Uterus (tissue), 4 donors: ENCODE measurements at places on chromosomes 5 and 9. TPM values are rescaled to one million over a fixed set of nuclear protein-coding genes. Genes with fewer than 3 reads are reported as not detected.

- no peak for DNase-seq
These were observed 72.4 kb downstream of the FYB1 start for GRCh38 chr5:39146831-39147540.

- peak; percentile 71 for DNase-seq
These were observed 134.7 kb upstream of the DMRT1 start for GRCh38 chr9:706606-707459.

DNA sequence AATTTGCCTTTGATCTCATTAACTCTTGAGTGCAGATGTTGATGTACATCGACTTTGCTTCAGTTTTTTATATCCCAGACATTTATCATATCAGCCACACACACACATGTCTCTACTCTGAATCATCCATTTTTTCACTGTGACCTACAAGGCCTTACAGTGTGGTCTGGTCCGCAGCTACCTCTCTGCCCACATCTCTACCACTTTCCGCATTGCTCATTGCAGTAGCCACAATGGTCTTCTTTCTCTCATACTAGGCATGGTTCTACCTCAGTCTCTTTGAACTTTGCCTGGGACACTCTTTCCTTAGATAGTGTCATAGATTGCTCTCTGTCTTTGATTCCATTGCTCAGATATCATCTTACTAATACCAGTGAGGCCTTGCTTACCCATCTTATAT, 87.9 kb upstream of the FSD1L start:
- no peak for DNase-seq

DNA sequence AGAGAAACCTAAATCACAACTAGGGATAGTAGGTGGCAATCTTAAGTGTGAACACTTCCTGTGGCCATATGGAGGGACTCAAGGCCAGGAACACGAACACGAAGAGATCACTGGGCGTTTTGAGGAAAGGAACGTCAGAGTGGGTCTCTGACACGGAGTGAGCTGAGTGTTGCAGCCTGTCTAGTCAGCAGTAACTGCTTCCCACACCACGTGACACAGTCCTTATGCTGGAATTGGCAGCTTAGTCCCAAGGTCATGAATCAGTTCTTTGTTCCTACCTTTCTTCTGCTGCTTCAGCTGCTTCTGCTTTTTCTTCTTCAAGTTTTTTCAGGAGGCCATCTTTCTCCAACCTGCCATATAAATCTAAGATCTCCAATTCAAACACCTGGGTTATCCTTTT, 18.2 kb downstream of the SPACA9 start:
- DNase-seq = no peak

DNA sequence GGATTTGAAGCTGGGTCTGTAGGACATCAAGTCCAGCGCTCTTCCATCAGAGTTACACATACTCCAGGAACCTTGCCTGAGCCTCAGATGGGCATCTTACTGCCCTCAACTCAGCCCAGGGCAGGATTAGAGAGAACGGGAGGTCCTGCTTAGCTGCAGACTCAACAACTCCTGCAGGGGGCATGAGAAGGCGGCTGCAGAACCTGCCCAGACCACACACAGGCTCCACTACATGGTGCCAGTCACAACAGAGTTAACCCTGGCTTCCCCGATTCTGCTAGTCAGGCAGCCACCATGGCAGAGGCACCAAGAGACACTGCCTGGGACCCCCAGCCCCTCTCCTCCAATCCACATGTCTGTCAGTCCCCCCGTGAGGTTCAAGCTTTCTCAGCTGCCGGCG, 23.9 kb upstream of the CPLX2 start:
- DNase-seq = no peak

GRCh38 chr5:173114536-173114935, 29.8 kb upstream of the BNIP1 start:
- no peak for DNase-seq

GRCh38 chr5:151104795-151105194, 24.0 kb upstream of the TNIP1 start:
- DNase-seq = peak; percentile 85

DNA sequence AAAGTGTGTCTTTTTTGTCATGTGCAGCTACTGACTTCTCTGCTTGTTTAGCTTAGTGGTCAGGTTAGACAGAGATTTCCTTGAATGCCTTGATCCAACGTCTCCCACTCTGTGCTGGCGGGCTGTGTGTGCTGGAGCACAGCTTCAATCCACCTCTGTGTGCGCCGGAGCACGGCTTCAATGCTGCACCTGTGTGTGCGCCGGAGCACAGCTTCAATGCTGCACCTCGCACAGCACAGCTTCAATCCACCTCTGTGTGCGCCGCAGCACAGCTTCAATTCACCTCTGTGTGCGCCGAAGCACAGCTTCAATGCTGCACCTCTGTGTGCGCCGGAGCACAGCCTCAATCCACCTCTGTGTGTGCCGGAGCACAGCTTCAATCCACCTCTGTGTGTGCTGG, 69.0 kb upstream of the PHYKPL start:
- DNase-seq = no peak

DNA sequence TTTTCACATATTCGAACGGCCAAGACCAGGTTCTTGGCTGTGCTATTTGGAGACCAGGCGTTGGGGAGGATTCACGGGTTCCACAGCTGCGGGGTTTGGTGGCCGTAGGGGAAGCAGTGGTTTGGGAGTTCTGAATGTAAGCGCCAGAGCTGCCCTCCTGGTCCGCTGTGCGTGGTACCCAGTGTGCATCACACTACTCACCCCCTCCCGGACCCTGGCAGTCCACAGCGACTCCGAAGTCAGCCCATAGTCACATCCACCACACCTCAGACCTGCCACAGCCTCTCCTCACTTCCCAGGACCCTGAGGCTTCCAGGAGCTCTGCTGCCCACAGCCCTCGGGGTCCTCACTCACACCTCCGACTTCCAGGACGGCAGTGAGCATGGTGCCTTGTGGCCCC, 26.8 kb downstream of the AMBP start:
- DNase-seq = peak; percentile 5

DNA sequence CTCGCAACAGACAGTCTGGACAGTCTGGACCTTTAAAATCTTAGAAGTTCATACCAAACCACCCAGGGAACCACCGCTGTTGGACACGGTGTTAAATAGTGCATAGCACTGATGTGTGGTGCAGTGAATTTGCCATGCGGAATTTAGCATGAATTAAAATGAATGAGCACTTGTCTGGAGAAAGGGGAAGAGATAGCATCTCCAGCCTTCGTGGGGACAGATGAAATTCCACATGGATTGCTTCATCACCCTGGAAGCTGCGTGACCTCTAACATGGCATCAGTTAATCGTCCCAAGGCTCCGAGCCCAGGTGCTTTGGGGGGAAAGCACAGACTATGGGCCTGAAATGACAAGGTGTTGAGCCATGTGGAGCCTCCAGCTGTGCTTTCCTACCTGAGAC, 91.4 kb downstream of the ADAMTS16 start:
- no peak for DNase-seq

DNA sequence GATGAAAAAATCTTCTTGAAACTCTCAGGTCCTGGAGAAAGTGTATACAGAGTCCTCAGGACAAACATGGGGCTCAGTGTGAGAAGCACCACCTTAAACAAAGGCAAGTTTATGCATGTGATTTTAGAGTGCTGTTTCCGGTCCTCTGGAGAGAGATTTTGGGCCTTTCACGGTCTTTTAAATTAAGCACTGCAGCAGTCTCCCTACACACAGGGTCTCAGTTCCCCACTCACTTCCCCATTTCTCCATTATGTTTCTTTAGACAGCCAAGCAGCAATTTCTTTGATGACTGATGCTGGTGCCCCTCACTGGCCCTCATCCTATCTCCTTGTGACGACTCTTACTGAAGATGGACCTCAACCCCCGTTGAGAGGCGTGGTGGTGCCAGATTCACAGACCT, 220.2 kb upstream of the CLINT1 start:
- no peak for DNase-seq

- DNase-seq = no peak
These were observed 69.3 kb downstream of the TRIM36 start for GRCh38 chr5:115100319-115100955.

- no peak for DNase-seq
These were observed 884.0 kb upstream of the ACO1 start for GRCh38 chr9:31500422-31500821.

DNA sequence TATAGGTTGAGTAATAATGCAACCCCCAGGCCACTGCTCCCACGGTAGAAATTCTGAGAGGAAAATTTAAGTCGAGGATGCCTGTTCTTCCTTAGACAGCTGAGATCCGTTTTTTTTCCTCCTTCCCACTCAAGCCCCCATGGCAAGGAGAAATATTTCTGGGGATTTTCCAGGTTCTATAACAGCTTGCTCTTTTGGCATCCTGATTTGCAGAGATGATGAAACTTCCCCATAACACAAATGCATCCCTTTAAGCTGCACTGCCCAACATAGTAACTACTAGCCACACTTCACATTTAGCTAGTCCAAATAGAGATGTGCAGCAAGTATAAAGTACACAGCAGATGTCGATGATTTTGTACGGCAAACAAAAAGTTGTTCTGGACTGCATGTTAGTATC, 32.5 kb upstream of the GNA14 start:
- no peak for DNase-seq

- no peak for DNase-seq
These were observed 11.1 kb downstream of the PCDH1 start for GRCh38 chr5:141867139-141867538.

DNA sequence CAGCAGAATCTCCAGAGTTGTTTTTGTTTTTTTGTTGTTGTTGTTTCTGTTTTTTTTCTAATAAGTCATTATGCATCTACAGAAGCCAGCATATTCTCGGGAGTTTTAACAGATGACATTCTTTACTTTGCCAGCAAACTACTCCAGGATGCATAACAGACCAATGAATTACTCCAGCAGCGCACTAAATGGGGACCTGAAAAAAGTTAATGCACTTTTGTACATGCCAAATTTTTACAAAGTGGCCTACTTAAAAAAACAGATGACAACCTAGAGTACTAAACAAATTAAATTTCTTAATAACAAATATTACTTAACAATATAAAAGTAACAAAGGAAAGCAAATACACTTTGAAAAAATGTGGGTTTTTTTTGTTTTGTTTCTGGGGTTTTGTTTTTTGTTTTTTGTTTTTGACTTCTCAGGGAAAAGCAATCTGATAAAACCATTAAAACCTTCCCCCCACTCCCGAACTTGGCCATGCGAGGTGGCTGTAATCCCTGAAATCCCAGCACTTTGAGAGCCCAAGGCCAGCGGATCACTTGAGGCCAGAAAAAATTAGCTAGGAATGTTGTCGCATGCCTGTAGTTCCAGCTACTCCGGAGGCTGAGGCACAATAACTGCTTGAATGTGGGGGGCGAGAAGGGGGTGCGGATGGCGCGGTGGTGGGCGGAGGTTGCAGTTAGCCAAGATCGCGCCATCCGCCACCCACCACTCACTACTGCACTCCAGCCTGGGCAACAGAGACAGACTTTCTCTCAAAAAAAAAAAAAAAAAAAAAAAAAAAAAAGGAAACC, 352.4 kb downstream of the CETN3 start:
- DNase-seq = no peak

DNA sequence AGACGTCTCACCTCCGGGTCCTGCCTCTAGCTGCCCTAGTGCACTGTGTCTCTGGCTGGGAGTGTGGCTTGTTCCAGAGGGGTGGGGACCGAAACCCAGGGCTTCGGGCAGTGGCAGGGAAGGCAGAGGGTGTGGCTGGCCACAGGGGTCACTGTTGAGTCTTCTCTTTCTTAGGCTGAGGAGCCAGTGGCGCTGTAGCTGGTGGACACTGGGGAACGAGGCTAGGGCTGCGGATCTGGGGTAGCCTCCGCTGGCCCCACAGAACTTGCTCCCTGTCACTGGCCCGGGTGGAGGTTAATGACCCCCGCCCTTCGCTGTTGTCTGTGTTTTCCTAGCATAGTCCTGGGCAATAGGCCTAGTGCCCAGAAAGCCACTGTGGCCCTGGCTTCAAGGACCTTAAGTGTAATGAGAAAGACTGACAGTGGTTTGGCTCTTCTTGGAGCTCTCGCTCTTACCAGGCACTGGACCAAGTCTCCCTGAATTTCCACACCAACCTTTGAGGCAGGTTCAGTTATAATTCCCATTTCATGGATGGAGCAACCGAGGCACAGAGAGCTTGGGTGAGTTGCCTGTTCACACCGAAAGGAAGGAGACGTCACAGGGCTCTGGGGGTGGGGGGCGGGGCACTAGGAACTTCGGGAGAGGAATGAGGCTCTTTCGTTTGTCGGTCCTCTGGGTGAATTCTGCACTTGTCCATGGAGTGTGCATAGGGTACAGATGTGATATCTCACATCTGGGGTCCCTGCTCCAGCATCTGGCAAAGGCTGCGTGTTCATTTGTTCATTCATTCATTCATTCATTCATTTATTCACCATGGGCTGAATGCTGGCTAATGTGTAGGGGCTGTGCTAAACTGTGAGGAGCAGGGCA, 4.8 kb upstream of the IER5L start:
- DNase-seq = no peak

- DNase-seq = peak; percentile 65
These were observed 6.1 kb upstream of the PRR16 start for GRCh38 chr5:120457839-120458507.

DNA sequence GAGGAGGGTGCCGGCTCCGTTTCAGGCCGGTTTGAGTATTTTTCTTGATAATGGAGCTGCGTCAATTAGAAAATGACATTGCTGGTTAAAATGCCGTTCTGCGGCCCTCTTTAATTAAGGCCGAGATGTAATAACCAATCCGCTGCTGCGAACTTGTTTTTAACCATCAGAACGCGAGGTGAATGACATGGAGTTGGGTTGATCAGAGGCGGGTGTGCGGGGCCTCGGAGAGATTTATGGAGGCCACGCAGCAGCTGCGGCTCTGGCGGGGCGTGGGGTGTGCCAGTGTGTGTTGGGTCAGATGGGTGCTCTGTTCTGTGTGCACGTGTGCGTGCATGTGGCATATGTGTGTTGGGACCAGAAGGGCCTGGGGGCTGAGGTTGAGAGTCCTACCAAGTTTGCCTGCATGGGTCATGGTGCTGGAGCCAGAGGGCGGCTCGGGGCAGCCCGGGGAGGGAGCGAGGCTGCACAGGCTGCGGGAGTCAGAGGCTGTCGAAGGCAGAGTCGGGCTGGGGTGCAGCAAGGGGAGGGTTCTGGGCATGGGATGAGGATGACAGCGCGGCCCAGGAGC, 25.4 kb downstream of the RXRA start:
- DNase-seq = no peak

GRCh38 chr5:118919016-118919415, 69.3 kb downstream of the DTWD2 start:
- DNase-seq = no peak

GRCh38 chr9:31166516-31166915, 1217.9 kb upstream of the ACO1 start:
- DNase-seq = no peak

- DNase-seq = no peak
These were observed 161.7 kb downstream of the GLIS3 start for GRCh38 chr9:4138180-4138579.

DNA sequence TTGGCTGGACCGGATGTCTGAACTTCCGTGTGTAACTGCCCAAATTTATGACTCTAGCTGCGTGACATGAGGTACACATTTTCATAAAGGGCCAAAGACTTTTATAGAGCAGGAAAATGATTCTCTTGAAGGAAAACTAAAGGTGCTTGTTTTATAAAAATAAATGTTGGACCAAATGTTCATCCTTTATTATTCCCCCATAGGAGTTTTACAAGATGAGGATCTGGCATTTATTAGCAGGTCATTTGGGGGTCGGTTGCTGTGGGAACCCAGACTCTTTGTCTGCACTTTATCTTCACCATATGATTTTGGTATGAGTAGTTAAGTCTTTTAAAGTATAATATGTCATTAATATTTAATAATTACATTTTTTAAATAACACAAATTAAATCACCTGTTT, 571.2 kb downstream of the EFNA5 start:
- no peak for DNase-seq

The CRHBP gene
- total RNA-seq = not detected

The GADD45G gene
- 0.88 TPM for total RNA-seq

The EXD3 gene
- total RNA-seq = 27.1 TPM

The LVRN gene
- 1.7 TPM for total RNA-seq

The PRPF4 gene
- total RNA-seq = 30.2 TPM
